T-helper 17 cell (primary cell): ENCODE measurements at places on chromosomes 2 and 18.
A peak's percentile ranks its signal among the peaks of the same experiment; 100 is the strongest.

GRCh38 chr2:176508984-176509740 lies 239.9 kb downstream of the MTX2 start:
- DNase-seq: no peak
- H3K4me3 ChIP-seq: no peak overlapping the region
- H3K27ac ChIP-seq: no peak overlapping the region
- H3K27me3 ChIP-seq: peaks cover 34% of the 10 kb centered on the region
- no peaks in the 10 kb centered on the region for H3K4me1 ChIP-seq

DNA sequence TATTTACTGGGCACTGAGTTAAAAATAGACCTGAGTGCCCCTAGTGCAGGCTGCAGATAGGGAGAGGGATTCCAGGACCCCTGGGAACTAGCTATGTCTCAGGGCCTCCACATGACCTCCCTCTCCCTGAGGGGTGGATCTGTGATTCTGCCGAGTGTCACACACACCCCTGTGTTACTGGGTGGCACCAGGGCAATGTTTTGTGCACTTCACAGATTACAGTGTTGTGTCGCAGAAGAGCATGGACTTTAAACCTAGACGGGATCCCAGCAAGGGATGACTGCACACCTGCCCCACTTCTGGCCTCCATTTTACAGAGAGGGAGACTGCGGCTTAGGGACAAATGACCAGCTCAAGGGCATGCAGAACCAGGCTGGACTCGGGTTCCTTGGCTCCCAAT lies 65.6 kb downstream of the ZFP36L2 start:
- DNase-seq: no peak
- peaks cover 46% of the 10 kb centered on the region for H3K4me1 ChIP-seq
- no peaks in the 10 kb centered on the region for H3K27me3 ChIP-seq
- H3K4me3 ChIP-seq: no peak overlapping the region
- H3K36me3 ChIP-seq: no peaks in the 10 kb centered on the region

DNA sequence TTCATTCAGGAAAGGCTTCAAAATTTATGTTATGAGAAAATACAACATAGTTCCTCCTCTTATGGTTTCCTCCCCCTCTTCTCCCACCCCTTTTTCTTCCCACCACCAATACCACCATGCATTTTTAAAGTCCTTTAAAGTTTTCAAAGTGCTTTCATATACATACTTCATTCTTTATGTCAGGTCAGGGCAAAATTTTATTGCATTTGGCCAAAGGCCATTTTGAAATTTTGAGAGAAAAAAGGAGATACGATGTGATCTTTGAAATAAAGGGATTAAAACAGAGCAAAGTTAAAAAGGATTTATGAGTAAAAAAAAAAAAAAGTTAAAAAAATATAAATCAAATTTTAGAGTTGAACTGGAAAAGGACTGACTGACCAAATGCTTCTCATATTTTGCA lies 792.5 kb upstream of the FANCL start:
- H3K27ac ChIP-seq: no peak overlapping the region
- no peaks in the 10 kb centered on the region for H3K4me1 ChIP-seq
- H3K36me3 ChIP-seq: no peaks in the 10 kb centered on the region
- H3K4me3 ChIP-seq: no peak overlapping the region
- no peaks in the 10 kb centered on the region for H3K27me3 ChIP-seq

GRCh38 chr2:108048752-108049151 lies 62.4 kb downstream of the SLC5A7 start:
- DNase-seq: no peak
- no peaks in the 10 kb centered on the region for H3K36me3 ChIP-seq
- no peak overlapping the region for H3K27ac ChIP-seq
- H3K4me1 ChIP-seq: no peaks in the 10 kb centered on the region

DNA sequence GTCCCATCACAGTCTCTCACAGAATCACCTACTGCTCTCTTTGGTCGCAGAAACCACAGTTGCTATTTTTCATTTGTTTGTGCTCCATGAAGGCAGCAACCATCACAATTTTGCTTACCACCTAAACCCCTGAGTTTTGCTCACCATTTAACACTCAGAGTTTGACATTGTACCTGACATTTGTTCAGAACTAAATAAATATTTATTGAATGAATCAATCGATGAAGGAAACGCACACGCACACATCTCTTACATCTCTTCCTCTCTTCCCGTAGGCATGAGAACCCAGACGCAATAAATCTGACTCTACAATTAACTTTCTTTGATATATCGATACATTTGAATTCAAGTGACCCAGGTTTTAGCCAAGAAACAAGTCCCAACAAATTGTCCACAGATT lies 105.5 kb upstream of the RNF152 start:
- no peak overlapping the region for H3K4me3 ChIP-seq
- H3K4me1 ChIP-seq: no peaks in the 10 kb centered on the region
- no peak overlapping the region for H3K27ac ChIP-seq
- DNase-seq: no peak
- H3K27me3 ChIP-seq: peaks cover 5% of the 10 kb centered on the region
- peaks cover 4% of the 10 kb centered on the region for H3K36me3 ChIP-seq

GRCh38 chr18:61093965-61094364 lies 239.3 kb upstream of the CDH20 start:
- DNase-seq: no peak
- no peaks in the 10 kb centered on the region for H3K36me3 ChIP-seq
- H3K4me1 ChIP-seq: no peaks in the 10 kb centered on the region
- H3K4me3 ChIP-seq: no peak overlapping the region
- H3K27ac ChIP-seq: no peak overlapping the region

- DNase-seq: no peak
- H3K36me3 ChIP-seq: no peaks in the 10 kb centered on the region
- no peaks in the 10 kb centered on the region for H3K4me1 ChIP-seq
Measured at GRCh38 chr18:70994116-70994515, 705.3 kb downstream of the SOCS6 start.

DNA sequence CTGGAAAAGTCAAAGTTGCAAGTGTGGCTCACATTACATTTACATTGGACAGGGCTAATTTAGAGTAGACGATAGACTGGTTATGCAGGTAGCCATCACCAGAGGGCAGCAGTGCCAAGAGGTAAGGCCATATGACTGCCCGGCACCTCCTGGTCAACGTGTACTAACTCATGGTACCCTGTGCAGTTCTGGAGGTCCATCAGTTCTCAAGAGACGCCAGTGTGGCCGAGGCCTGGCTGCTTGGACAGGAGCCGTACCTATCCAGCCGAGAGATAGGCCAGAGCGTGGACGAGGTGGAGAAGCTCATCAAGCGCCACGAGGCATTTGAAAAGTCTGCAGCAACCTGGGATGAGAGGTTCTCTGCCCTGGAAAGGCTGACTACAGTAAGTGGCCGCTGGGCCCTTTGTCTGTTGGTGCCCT lies 65.8 kb upstream of the EML6 start:
- H3K4me3 ChIP-seq: no peak overlapping the region
- no peak for DNase-seq
- no peak overlapping the region for H3K27ac ChIP-seq
- peaks cover 15% of the 10 kb centered on the region for H3K36me3 ChIP-seq
- peaks cover 7% of the 10 kb centered on the region for H3K4me1 ChIP-seq
- no peaks in the 10 kb centered on the region for H3K27me3 ChIP-seq

- DNase-seq: no peak
- H3K27me3 ChIP-seq: no peaks in the 10 kb centered on the region
- H3K36me3 ChIP-seq: peaks cover 4% of the 10 kb centered on the region
- no peak overlapping the region for H3K4me3 ChIP-seq
Measured at GRCh38 chr2:197242719-197243118, 67.9 kb downstream of the ANKRD44 start.

- no peaks in the 10 kb centered on the region for H3K4me1 ChIP-seq
- H3K27me3 ChIP-seq: peaks cover 20% of the 10 kb centered on the region
- no peak overlapping the region for H3K27ac ChIP-seq
- H3K4me3 ChIP-seq: no peak overlapping the region
- peaks cover 2% of the 10 kb centered on the region for H3K36me3 ChIP-seq
Measured at GRCh38 chr2:23367760-23368159, 17.2 kb upstream of the KLHL29 start.

- no peak overlapping the region for H3K4me3 ChIP-seq
- no peaks in the 10 kb centered on the region for H3K27me3 ChIP-seq
- H3K27ac ChIP-seq: peak overlapping the region; percentile 100
Measured at GRCh38 chr2:96140941-96141623, 2.8 kb upstream of the ASTL start.

DNA sequence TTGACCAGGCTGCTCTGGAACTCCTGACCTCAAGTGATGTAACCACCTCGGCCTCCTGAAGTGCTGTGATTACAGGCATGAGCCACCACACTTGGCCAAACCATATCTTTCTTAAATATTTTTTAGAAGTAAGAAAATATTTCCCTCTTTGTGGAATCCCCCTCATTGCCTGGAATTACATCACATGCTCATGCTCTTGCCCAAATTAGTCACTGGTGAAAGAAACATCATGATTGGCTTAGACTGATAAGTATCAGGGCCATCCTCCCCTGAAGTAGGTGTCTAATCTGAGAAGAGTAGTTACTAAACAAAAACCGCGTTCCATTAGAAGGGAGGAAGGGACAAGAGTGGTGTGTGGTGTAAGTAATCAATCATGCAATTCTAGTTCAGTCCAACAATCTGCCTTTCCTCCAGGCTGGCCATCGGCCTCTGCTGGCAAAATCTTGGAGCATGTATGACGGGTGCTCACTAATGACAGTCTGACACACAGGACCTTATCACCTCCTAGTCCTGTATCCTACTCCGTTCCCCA lies 52.3 kb upstream of the SCG2 start:
- no peak overlapping the region for H3K4me3 ChIP-seq
- H3K4me1 ChIP-seq: no peaks in the 10 kb centered on the region
- H3K36me3 ChIP-seq: peaks cover 2% of the 10 kb centered on the region
- no peak overlapping the region for H3K27ac ChIP-seq
- no peak for DNase-seq
- peaks cover 6% of the 10 kb centered on the region for H3K27me3 ChIP-seq

DNA sequence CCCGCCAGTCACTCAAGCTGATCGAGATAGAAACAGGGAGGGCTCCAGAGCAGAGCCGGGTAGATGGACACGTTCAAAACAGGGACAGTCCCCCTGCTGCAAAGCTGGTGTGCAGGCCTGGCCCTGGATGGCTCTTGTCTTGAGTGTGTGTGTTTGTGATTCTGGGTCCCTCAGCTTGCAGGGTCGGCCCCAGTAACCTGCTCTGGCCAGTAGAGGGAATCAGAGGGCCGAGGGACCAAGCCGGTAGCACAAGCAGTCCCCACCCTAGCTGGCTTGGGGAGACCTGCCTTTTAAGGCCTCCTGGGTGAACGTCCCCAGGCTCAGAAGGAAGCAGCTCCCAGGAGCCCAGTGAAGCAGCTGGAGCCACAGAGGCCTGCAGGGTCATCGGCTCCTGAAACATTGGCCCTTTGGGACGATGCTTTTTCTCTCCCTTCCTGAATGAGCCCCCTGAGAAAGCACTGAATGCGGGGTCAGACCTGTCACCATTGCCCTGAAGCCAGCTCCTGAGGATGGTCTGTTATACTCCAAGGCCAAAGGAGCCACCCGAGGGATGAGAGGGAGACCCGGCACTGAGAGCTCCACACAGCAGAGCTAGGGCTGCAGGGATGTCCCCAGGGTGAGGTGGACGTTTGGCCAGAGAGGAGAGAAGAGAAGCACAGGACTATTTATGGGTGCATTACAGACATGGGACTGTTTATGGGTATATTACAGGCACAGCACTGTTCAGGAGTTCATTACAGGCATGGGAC lies 15.4 kb upstream of the MLPH start:
- no peak overlapping the region for H3K4me3 ChIP-seq
- no peaks in the 10 kb centered on the region for H3K36me3 ChIP-seq
- DNase-seq: no peak

DNA sequence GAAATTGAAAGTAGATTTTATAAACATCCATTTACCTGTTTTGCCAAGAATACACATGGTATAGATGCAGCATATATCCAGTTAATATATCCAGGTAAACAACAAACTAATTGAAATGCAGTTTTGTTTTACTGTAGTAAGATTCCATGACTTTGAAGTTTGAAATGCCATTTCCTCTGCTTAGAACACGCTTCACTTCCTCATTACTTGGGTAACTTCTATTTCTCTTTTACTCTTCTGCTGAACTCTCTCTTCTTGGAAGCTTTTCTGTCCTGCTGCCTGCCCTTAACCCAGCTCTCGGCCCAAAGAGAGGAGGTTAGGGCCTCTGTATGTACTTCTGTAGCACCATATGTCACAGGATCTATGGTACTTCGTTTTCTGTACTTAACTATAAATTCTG lies 14.1 kb upstream of the IL1RL2 start:
- H3K36me3 ChIP-seq: peaks cover 3% of the 10 kb centered on the region
- H3K4me3 ChIP-seq: no peak overlapping the region
- no peak for DNase-seq
- peak overlapping the region; percentile 43 for H3K27ac ChIP-seq

GRCh38 chr2:27661371-27661770 lies 2.0 kb downstream of the SUPT7L start:
- H3K4me3 ChIP-seq: peak overlapping the region; percentile 99
- DNase-seq: no peak
- peaks cover 28% of the 10 kb centered on the region for H3K4me1 ChIP-seq
- no peaks in the 10 kb centered on the region for H3K27me3 ChIP-seq

- H3K27ac ChIP-seq: peak overlapping the region; percentile 93
- no peak for DNase-seq
- H3K4me3 ChIP-seq: peak overlapping the region; percentile 95
- no peaks in the 10 kb centered on the region for H3K27me3 ChIP-seq
- H3K4me1 ChIP-seq: peaks cover 50% of the 10 kb centered on the region
Measured at GRCh38 chr2:30148850-30149249, 2.0 kb downstream of the YPEL5 start.

DNA sequence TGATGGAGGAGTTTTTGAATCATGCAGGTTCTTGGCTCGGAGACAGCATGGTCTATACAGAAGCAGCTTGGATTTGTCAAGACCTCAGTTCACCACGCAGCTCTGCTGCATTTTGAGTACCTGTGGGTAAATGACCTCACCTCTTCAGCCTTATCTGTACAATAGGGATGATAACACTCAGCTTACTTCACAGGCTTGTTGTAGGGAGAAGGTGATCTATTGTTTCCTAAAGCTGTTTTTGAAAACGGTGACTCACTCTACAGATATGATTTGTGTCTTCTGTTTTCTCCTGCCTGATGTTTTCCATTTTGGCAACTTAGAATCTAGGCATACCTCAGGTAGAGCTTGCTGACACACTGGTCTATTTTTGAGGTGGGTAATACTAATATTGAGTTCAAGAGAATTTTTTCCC lies 80.3 kb downstream of the FMNL2 start:
- H3K27ac ChIP-seq: no peak overlapping the region
- DNase-seq: no peak
- no peaks in the 10 kb centered on the region for H3K36me3 ChIP-seq

DNA sequence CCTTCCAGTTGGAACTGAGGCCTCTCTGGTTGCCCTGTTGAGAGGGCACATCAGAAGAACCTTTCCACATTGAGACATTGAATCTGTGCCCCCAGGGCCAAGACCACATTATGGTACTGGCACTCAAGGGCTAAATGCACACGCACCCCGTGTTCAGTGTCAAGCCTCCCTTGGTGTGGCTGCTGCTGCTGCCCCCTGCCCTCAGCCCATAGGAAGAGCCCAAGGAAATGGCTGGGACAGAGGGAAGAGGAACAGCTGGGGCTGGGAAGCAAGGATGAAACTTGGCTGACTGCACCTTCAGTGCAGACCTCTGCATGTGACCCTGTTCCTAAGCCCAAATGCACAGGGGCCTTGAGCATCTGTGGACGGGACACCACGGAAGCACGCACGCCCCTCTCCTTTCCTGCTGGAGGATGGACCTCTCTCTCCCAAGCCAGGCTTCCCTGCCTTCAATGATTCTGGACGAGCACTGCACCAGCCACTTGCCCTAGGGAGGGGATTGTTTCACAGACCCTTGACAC lies 40.2 kb downstream of the NIFK start:
- peak overlapping the region; percentile 57 for H3K27ac ChIP-seq
- H3K36me3 ChIP-seq: peaks cover 2% of the 10 kb centered on the region
- no peaks in the 10 kb centered on the region for H3K27me3 ChIP-seq

GRCh38 chr2:70356941-70357683 lies 55.2 kb upstream of the FAM136A start:
- no peak overlapping the region for H3K27ac ChIP-seq
- H3K4me3 ChIP-seq: no peak overlapping the region
- peaks cover 2% of the 10 kb centered on the region for H3K4me1 ChIP-seq
- DNase-seq: no peak
- peaks cover 22% of the 10 kb centered on the region for H3K27me3 ChIP-seq
- H3K36me3 ChIP-seq: peaks cover 2% of the 10 kb centered on the region
